Fibroblast of mammary gland (primary cell): ENCODE measurements at places on chromosomes 4 and X.
A peak's percentile ranks its signal among the peaks of the same experiment; 100 is the strongest.

- no peak for DNase-seq
Measured at GRCh38 chr4:6641971-6642320, 1.5 kb downstream of the MRFAP1 start.

DNA sequence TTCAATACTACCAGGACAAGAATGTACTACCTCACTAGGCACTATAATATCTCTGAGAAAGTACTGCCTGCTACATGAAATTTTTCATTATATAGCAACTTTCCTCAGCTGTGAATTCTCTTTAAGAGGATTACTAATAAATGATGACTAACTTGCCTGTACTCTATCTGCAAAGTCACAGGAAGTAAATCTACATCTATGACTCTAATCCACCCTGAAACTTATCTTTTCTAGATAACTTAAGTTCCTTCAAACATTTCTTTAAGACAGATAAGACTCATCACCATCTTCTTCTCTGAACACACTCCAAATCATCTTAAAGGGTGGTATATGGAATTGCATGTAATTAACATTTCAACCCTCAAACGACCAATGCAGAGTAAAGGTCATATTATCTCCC is 28.8 kb downstream of the RPS6KA3 start:
- DNase-seq, result peak; percentile 22

DNA sequence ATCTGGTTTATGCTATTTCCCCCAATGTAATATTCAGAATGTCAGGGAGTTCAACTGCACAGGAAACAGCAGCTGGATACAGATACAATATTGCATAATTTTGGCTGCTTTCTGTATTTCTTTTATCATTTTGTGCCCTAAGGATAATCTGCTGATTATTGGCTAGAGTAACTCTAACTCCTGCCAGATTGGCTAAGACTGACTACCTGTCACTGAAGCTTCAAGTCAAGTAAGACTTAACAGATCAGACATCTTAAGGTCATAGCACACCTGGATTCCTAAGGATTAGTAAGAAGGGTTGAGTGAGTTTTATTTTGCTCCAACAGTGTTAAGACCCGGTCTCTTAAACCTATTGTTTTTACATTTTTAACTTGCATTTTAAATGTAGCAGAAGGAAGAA is 136.8 kb downstream of the KLF8 start:
- DNase-seq, result no peak

DNA sequence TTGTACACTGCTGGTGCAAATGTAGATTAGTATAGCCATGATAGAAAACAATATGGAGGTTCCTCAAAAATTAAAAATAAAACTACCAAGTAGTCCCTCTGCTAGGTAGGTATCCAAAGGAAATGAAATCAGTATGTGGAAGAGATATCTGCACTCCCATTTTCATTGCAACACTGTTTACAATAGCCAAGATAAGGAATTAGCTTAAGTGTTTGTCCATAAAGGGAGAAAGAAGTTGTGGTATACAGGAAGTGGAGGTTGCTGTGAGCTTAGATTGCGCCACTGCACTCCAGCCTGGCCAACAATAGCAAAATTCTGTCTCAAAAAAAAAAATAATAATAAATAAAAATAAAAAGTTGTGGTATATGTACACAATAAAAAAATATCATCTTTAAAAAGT is 325.0 kb upstream of the EMCN start:
- no peak for DNase-seq

DNA sequence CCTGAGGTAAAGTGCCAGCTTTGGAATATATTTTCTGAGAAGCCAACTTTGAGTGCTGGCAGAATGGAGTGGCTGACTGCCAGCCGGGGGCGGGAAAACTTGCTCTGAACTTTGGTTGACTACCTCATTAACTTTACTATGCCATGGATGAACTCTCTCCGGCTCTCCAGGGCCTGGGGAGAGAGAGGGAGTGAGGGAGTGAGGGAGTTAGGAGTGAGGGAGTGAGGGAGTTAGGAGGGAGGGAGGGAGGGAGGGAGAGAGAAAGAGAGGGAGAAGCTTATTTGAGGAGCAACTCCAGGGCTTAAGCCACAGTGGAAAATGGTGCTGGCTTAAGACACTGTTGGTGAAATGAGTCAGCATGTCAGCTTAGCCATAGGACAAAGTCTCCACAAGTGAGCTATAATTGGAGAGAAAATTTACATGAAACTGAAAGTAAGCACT is 280.9 kb upstream of the RPS6KA3 start:
- DNase-seq, result peak; percentile 64
